ENCODE measurements at places on chromosomes 3 and 15.

- H3K4me1 ChIP-seq = no peaks in the 10 kb centered on the region
- H3K27ac ChIP-seq = no peak overlapping the region
- no peak for DNase-seq
- H3K36me3 ChIP-seq = no peaks in the 10 kb centered on the region
Measured at GRCh38 chr3:167669699-167670098, 16.0 kb upstream of the WDR49 start.

DNA sequence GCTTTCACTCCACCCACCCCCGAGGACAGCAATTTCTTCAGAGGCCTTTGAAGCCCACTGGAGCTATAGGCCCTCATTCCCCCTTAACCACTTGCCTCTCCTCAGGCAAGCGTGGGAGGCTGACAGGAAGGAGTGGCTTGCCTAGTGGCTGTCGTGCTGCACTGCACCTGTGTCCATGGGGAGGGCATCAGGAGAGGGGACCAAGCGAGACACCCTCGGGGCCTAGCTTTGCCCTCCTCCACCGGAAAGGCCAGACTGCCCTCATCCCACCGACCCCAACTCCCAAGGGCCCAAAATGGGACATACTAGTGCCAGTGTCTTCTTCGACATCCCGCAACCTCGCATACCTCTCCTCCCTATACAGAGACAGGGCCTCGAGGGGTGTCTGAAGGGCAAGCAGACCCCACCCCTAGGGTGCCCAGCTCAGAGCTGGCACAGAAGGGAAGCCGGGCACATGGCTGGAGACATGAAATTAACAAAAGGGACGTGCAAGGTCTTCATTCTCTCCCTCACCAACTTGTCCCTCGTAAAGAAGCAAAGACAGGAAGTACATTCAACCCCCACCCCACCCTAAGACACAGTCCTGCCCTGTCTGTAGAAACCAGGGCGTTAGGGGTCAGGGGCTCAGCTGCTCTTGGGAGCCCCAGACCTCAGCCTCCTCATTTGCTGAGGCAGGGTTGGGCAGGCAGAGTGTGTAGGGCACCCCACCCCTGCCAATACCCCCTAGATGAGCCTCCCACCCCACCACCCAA lies 24.3 kb downstream of the VIPR1 start:
- no peaks in the 10 kb centered on the region for H3K27me3 ChIP-seq
- no peak for DNase-seq
- no peak overlapping the region for H3K4me3 ChIP-seq
- H3K27ac ChIP-seq = no peak overlapping the region
- H3K36me3 ChIP-seq = no peaks in the 10 kb centered on the region
- no peaks in the 10 kb centered on the region for H3K4me1 ChIP-seq

- H3K4me1 ChIP-seq = no peaks in the 10 kb centered on the region
- no peak overlapping the region for H3K27ac ChIP-seq
- no peaks in the 10 kb centered on the region for H3K27me3 ChIP-seq
- no peaks in the 10 kb centered on the region for H3K36me3 ChIP-seq
Measured at GRCh38 chr15:25678500-25678855, 184.6 kb downstream of the ATP10A start.

DNA sequence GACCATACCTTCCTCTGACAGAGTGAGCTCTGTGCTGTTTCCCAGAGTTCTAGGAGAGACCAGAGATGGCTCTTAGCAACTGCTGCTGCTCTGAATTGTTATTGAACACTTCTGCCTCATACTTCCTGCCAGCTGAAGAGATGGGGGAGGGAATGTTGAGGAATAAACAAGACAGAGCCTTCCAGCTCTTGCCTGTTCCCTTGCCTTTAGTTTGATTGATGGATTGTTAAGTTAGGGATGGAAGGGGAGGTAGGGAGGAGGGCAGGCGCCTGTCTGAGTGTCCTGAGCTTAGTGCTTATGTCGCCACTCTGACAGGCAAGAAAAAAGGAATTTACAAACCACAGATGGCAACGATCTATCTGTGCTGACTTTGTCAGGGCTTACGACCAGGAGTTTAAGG lies 42.8 kb downstream of the ZNF609 start:
- no peaks in the 10 kb centered on the region for H3K27me3 ChIP-seq
- peaks cover 10% of the 10 kb centered on the region for H3K4me1 ChIP-seq
- no peaks in the 10 kb centered on the region for H3K36me3 ChIP-seq
- no peak for DNase-seq
- peak overlapping the region; percentile 58 for H3K27ac ChIP-seq
- H3K4me3 ChIP-seq = no peak overlapping the region

- H3K27me3 ChIP-seq = no peaks in the 10 kb centered on the region
- no peak for DNase-seq
- no peak overlapping the region for H3K27ac ChIP-seq
- H3K36me3 ChIP-seq = no peaks in the 10 kb centered on the region
Measured at GRCh38 chr3:85627932-85628331, 669.1 kb downstream of the CADM2 start.

DNA sequence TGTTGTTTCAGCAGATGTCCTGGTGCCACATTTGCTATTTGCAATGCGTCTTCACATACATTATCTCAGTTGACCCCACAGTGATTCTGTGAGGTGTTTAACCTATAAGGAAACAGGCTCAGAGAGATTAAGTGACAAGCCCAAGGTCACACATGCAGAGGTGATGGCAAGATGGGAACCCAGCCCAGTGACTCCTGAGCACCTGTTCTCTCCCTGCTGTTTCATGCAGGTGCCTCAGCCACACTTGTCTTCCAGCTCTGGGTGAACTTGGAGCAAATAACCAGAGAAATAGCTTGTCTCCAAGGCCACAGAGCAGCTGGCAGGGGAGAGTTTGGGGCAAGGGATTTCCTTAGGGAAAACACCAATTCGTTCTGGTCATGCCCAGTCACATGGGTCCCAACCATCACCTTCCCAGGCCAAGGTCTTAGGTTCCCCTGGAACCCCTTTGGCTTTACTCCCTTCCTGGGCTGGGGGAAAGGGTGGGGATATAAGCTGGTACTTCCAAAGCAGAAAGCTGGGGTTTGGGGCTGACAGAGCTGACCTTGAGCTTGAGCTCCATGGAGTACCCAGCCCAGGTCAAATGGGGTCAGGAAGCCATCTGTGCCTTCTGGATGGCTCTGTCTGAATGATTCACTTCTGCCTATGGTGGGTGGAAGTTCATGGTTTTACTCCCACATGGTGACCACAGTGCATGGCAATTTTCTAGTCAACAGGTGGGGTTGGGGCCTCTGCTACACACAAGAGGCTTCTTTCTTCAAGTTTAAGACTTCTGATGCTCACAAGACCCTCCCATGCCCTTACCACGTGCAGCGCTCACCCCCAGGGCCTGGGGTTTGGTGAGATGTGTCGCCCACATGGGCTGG lies 22.4 kb downstream of the LIPC start:
- H3K27me3 ChIP-seq = no peaks in the 10 kb centered on the region
- DNase-seq = no peak
- H3K4me3 ChIP-seq = no peak overlapping the region
- no peaks in the 10 kb centered on the region for H3K36me3 ChIP-seq
- no peaks in the 10 kb centered on the region for H3K4me1 ChIP-seq

- DNase-seq = no peak
- H3K4me1 ChIP-seq = no peaks in the 10 kb centered on the region
- H3K36me3 ChIP-seq = no peaks in the 10 kb centered on the region
- no peak overlapping the region for H3K4me3 ChIP-seq
- no peak overlapping the region for H3K27ac ChIP-seq
Measured at GRCh38 chr3:191246630-191247029, 47.6 kb downstream of the OSTN start.

- H3K4me1 ChIP-seq = no peaks in the 10 kb centered on the region
- H3K4me3 ChIP-seq = no peak overlapping the region
- DNase-seq = no peak
- H3K27me3 ChIP-seq = no peaks in the 10 kb centered on the region
- no peak overlapping the region for H3K27ac ChIP-seq
Measured at GRCh38 chr3:195177422-195178123, 93.4 kb downstream of the XXYLT1 start.

DNA sequence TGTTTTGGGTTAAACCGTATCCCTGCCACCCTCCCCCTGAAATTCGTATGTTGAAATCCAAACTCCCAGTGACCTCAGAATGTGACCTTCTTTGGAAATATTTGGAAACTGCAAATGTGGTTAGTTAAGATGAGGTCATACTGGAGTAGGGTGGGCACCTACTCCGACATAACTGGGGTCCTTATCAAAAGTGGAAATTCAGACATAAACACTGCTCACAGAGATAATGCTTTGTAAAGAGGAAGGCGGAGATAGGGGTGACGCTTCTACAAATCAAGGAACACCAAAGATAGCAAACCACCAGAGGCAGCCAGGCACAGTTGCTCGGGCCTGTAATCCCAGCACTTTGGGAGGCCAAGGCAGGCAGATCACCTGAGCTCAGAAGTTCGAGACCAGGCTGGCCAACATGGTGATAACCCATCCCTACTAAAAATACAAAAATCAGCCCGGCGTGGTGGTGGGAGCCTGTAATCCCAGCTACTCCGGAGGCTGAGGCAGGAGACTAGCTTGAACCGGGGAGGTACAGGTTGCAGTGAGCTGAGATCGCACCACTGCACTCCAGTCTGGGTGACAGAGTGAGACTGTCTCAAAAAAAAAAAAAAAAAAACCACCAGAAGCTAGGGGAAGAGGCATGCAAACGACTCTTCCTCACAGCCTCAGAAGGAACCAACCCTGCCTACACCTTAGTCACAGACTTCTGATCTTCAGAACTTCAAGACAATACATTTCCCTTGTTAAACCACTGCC lies 51.1 kb upstream of the CHD2 start:
- no peak overlapping the region for H3K4me3 ChIP-seq
- no peak overlapping the region for H3K27ac ChIP-seq
- no peaks in the 10 kb centered on the region for H3K27me3 ChIP-seq

DNA sequence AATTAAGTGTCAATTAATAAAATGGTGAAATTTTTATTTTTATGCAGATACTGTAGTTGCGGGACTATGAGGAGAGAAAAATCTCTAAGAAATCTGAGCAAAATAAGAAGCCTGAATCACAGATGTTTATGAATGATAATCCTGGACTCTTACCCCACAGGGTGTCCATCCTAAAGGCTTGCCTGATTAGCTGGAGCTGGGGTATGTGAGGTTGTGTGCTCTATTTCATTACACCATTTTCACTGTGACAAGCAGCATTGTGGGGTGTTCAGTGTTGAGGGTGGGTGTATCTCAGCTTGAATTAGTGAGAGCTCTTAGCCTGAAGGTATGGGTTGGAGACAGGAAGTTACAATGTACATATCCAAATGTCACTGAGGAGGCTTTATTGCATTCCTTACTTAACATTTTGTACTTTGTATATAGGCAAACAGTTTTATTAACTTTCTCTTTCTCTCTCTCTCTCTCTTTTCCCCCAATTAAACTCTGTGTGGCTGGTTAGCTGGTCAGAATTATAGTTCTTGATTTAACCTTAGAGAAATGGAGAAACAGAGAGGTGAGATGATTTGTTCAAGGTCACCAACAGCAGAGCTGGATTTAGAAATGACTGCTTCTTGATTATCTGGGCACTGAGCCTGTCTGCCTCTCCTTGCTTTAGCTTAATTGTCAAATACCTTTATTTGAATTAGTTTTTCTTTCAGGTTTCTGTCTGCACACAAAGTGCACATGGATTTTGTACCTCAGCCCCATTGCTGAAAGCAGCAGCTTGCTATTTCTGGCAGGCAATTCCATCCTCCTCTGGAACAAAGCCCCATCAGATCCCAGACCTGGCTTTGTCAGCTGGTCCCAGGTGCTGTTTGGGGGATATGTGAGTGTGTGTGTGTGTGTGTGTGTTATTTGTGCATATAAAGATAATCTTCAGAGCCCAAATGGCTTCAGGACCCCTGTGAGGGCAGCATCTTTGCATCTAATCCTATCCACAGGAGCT lies 35.8 kb downstream of the GJD2 start:
- DNase-seq = no peak
- H3K27ac ChIP-seq = no peak overlapping the region
- peaks cover 18% of the 10 kb centered on the region for H3K27me3 ChIP-seq
- no peaks in the 10 kb centered on the region for H3K36me3 ChIP-seq
- H3K4me1 ChIP-seq = no peaks in the 10 kb centered on the region

DNA sequence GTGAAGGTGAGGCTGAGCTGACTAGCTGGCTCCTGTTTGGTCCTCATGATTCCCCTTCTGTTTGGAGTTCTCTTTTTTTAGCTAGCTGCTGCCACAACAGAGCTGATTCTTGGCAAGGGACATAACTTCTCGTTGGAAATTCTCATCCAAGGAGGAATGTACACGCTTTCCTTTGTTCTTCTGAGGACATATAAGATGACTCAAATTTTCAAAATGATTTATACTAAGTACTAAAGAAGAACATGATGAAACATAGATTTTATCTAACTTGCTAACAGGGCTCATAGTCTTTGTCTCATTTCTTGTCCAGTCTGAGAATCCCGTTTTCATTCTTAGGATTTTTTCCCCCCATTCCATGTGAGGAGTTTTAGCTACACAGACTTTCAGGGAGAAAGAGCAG lies 2.9 kb upstream of the TFG start:
- peaks cover 14% of the 10 kb centered on the region for H3K27me3 ChIP-seq
- DNase-seq = no peak
- H3K36me3 ChIP-seq = no peaks in the 10 kb centered on the region
- peaks cover 4% of the 10 kb centered on the region for H3K4me1 ChIP-seq

GRCh38 chr3:177516158-177517011 lies 319.1 kb upstream of the TBL1XR1 start:
- no peak overlapping the region for H3K4me3 ChIP-seq
- H3K36me3 ChIP-seq = no peaks in the 10 kb centered on the region

DNA sequence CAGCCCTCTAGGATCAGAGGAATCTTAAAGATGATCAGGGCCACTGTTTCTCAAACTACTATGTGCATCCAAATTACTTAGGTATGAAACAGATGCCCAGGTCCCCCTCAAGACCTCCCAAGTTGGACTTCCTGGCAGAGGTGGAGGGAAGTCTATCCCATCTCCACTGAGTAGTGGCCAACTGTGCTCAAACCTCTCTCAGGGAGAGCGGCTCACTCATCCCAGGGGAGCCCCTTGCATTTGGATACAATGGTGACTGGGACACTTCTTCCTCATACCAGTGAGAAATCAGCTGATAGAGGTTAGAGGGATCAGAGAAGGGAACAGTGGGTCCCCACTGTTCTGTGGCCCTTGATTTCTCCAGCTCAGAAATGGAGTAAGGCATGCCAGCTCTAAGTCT lies 8.7 kb upstream of the WNT7A start:
- no peak overlapping the region for H3K4me3 ChIP-seq
- DNase-seq = no peak
- H3K36me3 ChIP-seq = no peaks in the 10 kb centered on the region
- H3K27ac ChIP-seq = no peak overlapping the region
- H3K4me1 ChIP-seq = no peaks in the 10 kb centered on the region
- H3K27me3 ChIP-seq = peaks cover 7% of the 10 kb centered on the region

DNA sequence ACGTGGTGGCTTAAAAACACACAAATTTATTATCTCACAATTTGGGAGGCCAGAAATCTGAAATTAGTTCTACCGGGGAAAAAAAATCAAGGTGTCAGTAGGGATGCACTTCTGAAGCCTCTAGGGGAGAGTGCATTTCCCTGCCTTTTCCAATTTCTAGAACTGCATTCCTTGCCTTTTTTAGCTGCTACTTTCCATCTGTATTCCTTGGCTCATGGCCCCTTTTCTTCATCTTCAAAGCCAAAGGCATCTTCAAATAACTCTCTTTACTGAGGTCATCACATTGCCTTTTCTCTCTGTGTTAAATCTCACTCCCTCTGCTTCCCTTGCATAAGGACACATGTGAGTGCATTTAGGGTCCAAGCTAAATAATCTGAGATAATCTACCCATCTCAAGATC lies 69.5 kb upstream of the NEO1 start:
- H3K4me3 ChIP-seq = no peak overlapping the region
- no peaks in the 10 kb centered on the region for H3K27me3 ChIP-seq
- H3K4me1 ChIP-seq = no peaks in the 10 kb centered on the region
- peak; percentile 31 for DNase-seq
- H3K27ac ChIP-seq = peak overlapping the region; percentile 51
- H3K36me3 ChIP-seq = no peaks in the 10 kb centered on the region
